Aortic smooth muscle cell (primary cell): ENCODE measurements at places on chromosomes 7 and 10. TPM values are rescaled to one million over a fixed set of nuclear protein-coding genes. Genes with fewer than 3 reads are reported as not detected.

R3HCC1L gene
- 11.1 and 12.6 TPM in 2 replicates for total RNA-seq

CHN2 gene
- 0.26 TPM in 1 of 2 replicates, not detected in the other for total RNA-seq

PDE1C gene
- 0.56 and 0.92 TPM in 2 replicates for total RNA-seq

HYAL4 gene
- not detected in 2 replicates for total RNA-seq

NEUROD6 gene
- not detected in 2 replicates for total RNA-seq

ANKRD61 gene
- 0.12 and 0.26 TPM in 2 replicates for total RNA-seq

RBP4 gene
- total RNA-seq, result 0.06 TPM in 1 of 2 replicates, not detected in the other

PKD2L1 gene
- not detected in 2 replicates for total RNA-seq

ACTL6B gene
- not detected in 2 replicates for total RNA-seq

TMEM236 gene
- total RNA-seq, result 0.06 TPM in 1 of 2 replicates, not detected in the other

CADPS2 gene
- 21.7 TPM in 2 replicates for total RNA-seq

RBP3 gene
- total RNA-seq, result not detected in 2 replicates

CDHR1 gene
- total RNA-seq, result not detected in 2 replicates

CPA2 gene
- total RNA-seq, result not detected in 2 replicates

PDE6C gene
- not detected in 2 replicates for total RNA-seq

OR13A1 gene
- under 0.01 TPM in 1 of 2 replicates, not detected in the other for total RNA-seq

ADIRF gene
- total RNA-seq, result 854 and 936 TPM in 2 replicates

CDK6 gene
- 19.8 and 22.6 TPM in 2 replicates for total RNA-seq

CALML5 gene
- total RNA-seq, result not detected in 2 replicates

CSTF2T gene
- total RNA-seq, result 24.4 and 26.6 TPM in 2 replicates

TBXAS1 gene
- 0.92 and 1.4 TPM in 2 replicates for total RNA-seq

GIMAP4 gene
- 0.13 and 0.81 TPM in 2 replicates for total RNA-seq

TMEM139 gene
- total RNA-seq, result not detected in 2 replicates

ANKRD22 gene
- 0.06 and 0.13 TPM in 2 replicates for total RNA-seq

PPP1R9A gene
- 0.81 and 0.92 TPM in 2 replicates for total RNA-seq

CAMK1D gene
- total RNA-seq, result 4.1 and 6.2 TPM in 2 replicates

BAMBI gene
- 6.1 and 7.3 TPM in 2 replicates for total RNA-seq

PNLIPRP2 gene
- total RNA-seq, result not detected in 2 replicates

FBXL13 gene
- 4.4 and 4.5 TPM in 2 replicates for total RNA-seq

ENTPD1 gene
- 0.99 and 1.1 TPM in 2 replicates for total RNA-seq
